ENCODE measurements at places on chromosomes 6 and 20.
A peak's percentile ranks its signal among the peaks of the same experiment; 100 is the strongest.

DNA sequence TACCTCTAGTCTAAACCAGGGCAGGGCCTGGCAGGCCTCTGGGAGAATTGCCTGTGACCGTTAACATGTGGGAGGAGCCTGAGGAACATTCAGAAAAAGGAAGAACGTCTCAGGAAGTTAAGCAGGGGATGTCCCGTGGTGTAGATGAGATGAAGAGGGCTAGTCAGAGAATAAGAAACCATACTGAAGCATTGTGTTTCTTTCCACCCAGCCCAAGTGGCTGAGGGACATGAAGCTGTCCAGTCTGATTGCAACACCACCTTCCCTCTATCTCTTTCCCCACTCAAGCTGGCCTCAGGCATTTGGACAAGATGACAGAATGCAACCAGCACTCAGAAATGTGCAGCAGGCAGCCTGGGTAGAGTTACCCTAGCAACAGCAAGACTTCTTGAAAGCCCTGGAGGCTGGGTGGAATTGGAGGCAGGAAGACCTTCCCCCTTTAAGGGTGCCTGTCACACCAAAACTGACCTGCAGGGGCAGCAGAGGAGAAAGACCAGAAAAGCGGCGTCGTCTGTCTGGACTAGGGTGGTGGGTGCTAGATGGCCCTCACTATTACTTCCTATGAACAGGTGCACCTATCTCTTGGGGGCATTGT lies 186.1 kb downstream of the UNC5CL start:
- DNase-seq, result no peak

GRCh38 chr20:23326774-23327173 lies 23.8 kb upstream of the NXT1 start:
- no peak for DNase-seq

GRCh38 chr6:26472549-26473290 lies 15.0 kb downstream of the BTN2A1 start:
- DNase-seq, result no peak

DNA sequence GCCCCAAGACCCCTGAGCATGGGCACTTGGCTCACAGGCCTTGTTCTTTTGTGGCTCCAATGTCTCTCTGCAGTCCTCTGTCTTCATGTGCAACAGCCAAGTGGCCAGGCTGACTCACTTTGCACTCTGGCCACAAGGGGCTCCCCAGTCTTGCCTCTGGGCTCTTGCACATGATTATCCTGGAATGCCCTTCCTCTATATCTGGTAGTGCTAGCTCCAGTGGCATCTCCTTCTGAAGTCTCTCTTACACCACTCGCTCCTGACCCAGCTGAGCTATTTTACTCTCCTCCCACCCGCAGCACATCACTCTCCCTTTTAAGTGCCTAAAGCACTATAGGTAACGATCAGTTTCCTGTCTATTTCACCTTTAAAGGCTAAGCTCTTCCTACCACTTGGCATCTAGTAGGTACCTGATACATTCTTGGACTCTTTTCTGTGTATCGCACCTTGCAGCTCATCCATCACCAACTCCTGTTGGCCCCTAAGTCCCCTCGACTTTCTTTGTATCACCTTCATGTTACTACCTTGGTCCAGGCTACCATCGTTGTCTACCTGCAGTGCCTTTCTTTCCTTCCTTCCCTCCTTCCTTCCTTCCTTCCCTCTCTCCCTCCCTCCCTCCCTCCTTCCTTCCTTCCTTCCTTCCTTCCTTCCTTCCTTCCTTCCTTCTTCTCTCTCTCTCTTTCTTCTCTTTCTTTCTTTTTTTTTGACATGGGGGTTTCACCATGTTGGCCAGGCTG lies 211.9 kb upstream of the RNF24 start:
- DNase-seq, result peak; percentile 52

GRCh38 chr20:43508106-43508505 lies 609 bp downstream of the L3MBTL1 start:
- no peak for DNase-seq

DNA sequence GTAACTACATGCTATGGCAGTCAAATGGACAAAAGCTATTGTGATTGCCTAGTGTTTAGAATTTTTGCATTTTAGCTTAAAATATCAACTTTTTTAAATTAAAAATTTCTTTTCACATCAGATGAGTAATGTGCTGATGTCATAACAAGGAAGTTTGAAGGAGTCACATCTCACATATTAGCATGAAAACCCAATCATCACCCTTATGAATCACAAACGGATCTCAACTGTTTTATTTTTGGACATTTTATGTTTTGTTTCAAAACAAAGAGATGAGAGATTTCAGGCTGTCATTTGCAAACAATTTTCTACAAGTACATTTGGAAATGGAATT lies 53.6 kb upstream of the TRERF1 start:
- peak; percentile 25 for DNase-seq

DNA sequence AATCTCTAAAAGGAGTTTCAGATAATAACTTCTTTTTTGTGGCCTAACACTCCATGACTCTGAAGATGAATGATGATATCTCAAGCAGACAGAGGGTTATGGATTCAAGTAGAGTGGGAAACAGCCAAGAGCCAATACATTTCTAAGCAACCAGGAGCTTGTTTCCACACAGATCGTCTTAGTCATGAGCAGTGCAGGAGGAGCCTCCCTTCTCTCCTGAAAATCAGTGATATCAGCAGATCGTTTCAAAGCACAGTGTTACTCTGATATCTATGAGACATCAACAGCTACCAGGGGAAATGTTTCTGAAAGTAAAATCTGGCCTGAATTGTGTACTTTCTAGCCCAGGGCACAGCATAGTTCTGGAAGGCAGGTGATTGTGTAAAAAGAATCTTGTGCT lies 11.5 kb downstream of the ADGRG6 start:
- peak; percentile 65 for DNase-seq

- DNase-seq, result no peak
Observed at GRCh38 chr20:32610472-32611218, 25.5 kb upstream of the NOL4L start.

- no peak for DNase-seq
Observed at GRCh38 chr6:42029062-42029685, 21.1 kb upstream of the TAF8 start.

DNA sequence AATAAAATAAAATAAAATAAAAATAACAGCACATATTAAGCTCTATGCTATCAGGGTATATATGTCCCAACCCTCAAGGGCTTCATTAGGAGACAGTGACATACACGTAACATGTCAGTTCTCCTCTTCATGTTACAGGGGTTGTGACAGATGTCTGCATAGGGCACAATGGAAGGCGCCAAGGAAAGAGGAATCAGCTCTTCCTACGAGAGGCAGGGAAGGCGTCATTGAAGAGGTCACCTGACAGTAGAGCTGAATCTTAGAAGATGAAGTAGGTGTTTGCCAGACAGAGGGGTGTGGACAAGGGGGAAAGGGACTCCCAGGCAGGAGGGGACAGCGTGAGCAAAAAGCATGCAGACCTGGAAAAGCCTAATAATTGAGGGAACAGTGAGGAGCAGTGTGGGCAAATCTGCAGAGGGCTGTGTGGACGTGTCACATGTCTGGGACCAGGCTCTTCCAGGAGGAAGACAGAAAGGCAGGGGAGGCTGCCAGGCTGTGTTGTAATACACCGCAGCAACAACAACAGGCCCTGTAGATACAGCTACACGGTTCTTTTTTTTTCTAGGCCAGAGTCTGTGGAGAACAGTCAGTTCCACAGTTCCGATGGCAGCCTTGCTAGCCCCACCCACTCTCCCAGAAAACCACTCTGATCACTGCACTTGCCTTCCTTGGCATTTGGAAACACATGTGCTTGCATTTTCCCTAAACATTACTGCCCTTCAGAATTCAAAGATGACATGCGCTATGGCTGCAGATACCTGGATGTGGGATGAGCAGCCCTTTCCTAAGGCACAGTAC lies 2.5 kb upstream of the FKBP5 start:
- DNase-seq, result peak; percentile 13

GRCh38 chr6:40998661-40999060 lies 40.4 kb downstream of the UNC5CL start:
- no peak for DNase-seq

DNA sequence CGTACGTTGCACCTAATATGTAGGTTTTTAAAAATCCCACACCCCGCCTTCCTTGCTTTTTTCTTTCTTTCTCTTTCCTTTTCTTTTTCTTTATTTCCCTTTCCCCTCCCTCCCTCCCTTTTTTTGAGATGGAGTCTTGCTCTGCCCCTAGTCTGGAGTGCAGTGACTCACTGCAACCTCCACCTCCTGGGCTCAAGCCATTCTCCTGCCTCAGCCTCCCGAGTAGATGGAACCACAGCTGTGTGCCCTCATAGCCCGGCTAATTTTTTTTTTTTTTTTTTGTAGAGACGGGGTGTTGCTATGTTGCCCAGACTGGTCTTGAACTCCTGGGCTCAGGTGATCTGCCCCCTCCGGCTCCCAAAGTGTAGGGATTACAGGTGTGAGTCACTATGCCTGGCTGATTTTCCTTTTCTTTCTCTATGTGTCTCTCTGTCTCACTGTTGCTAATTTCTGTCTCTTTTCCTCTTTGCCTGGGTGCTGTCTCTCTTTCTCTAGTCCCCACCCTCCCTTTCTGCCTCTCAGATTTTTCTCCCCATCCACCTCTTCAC lies 61.2 kb downstream of the SRC start:
- DNase-seq, result no peak

- DNase-seq, result no peak
Observed at GRCh38 chr6:144360401-144360800, 75.3 kb downstream of the UTRN start.

GRCh38 chr6:82364087-82365015 lies 734 bp downstream of the TPBG start:
- peak; percentile 18 for DNase-seq

All from brain microvascular endothelial cell (primary cell).